ENCODE measurements at places on chromosomes 5 and 9. TPM values are rescaled to one million over a fixed set of nuclear protein-coding genes. Genes with fewer than 3 reads are reported as not detected.

Gene BHMT
- not detected for total RNA-seq

Gene SGTB
- total RNA-seq = 20.2 TPM

Gene TBC1D2
- total RNA-seq = 93.4 TPM

Gene CARTPT
- not detected for total RNA-seq

Gene LCN15
- total RNA-seq = not detected

Gene TMEM252
- total RNA-seq = not detected

Gene DPH7
- total RNA-seq = 56.0 TPM

Gene SPINK7
- not detected for total RNA-seq

Gene IFNB1
- not detected for total RNA-seq

Gene GRIN1
- not detected for total RNA-seq

Gene WDR55
- 28.5 TPM for total RNA-seq

Gene VLDLR
- total RNA-seq = 3.8 TPM

Gene UNC5A
- total RNA-seq = 3.4 TPM

Gene SHLD3
- total RNA-seq = 11.4 TPM

Gene DPYSL3
- 485 TPM for total RNA-seq

Gene MELK
- 91.5 TPM for total RNA-seq

Gene CETN3
- total RNA-seq = 54.1 TPM

Gene TMEM8B
- 1.6 TPM for total RNA-seq

Gene COL23A1
- not detected for total RNA-seq

Gene KCTD16
- 0.89 TPM for total RNA-seq

Gene ZBED3
- 0.89 TPM for total RNA-seq

Gene ZNF483
- total RNA-seq = 0.77 TPM

Gene BTNL8
- 0.71 TPM for total RNA-seq

Gene NUTM2F
- total RNA-seq = not detected

Gene GKAP1
- 5.7 TPM for total RNA-seq

Gene FAM78A
- total RNA-seq = 2.5 TPM

Gene HSDL2
- total RNA-seq = 19.5 TPM

Gene UIMC1
- 43.9 TPM for total RNA-seq

Gene RNF183
- not detected for total RNA-seq

Gene OTULINL
- 5.7 TPM for total RNA-seq

Gene ZDHHC11B
- total RNA-seq = 2.3 TPM

Gene NFIL3
- total RNA-seq = 7.3 TPM

Gene ADRA1B
- total RNA-seq = 1.6 TPM

Gene LAMC3
- total RNA-seq = 1.0 TPM

Gene EPB41L4B
- 0.93 TPM for total RNA-seq

Gene ADAMTSL2
- total RNA-seq = 0.12 TPM

Gene SLC24A2
- not detected for total RNA-seq

Gene WNK2
- not detected for total RNA-seq

Gene WWC1
- total RNA-seq = 20.7 TPM

Gene SMIM33
- not detected for total RNA-seq

Gene TCERG1
- total RNA-seq = 93.1 TPM

Data from A172 (cell line).